ENCODE measurements at places on chromosomes 11 and 22. TPM values are rescaled to one million over a fixed set of nuclear protein-coding genes. Genes with fewer than 3 reads are reported as not detected.

Gene KRTAP5-10
- total RNA-seq = 0.16 TPM

DNA sequence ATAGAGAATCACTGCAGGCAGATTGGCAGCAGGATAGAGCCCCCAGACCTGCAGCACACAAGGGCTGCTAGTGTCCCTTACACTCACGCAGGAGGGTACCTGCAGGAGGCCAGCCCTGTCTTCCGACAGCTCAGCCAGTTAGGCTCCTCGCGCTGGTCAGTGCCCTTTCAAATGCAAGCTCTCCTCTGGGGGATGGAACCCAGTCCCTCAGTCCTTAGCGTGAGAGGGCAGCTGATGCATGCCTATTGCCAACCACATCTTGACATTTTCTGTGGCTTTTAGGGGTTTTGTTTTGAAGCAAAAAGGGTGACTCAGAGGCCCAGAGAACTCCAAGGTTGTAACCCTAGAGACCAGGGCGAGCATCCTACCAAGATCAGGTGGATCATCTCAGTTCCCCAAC is 40.0 kb downstream of the WNT11 start:
- ATAC-seq = no peak

- ATAC-seq = no peak
Measured at GRCh38 chr22:20412474-20413216, 18.7 kb downstream of the ZNF74 start.

Gene CYTH4
- total RNA-seq = 1.6 TPM

- ATAC-seq = no peak
Measured at GRCh38 chr22:44622147-44622427, 79.9 kb upstream of the PRR5 start.

Gene C11orf87
- total RNA-seq = 0.12 TPM

DNA sequence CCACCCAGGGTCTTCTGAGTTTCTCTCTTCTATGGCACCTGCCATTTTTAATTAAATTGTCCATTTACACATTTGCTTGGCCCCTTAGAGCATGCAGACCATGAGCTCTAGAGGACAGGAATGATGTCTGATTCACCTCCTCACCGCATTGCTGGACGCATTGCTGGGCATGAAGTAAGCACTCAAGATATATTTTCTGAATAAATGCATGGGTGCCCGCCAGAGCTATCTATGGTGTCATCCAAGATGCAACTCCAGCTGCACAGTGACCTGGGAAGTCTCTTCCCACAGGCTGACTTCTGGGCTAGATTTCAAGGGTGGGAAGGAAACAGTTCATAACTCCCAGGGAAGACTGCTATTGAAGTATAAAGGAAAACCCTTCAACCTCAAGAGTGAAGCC is 66.6 kb upstream of the ASPHD2 start:
- no peak for ATAC-seq

Gene LRRC10B
- total RNA-seq = 0.12 TPM

GRCh38 chr22:20249797-20250354 is 18.2 kb downstream of the RTN4R start:
- ATAC-seq = no peak

DNA sequence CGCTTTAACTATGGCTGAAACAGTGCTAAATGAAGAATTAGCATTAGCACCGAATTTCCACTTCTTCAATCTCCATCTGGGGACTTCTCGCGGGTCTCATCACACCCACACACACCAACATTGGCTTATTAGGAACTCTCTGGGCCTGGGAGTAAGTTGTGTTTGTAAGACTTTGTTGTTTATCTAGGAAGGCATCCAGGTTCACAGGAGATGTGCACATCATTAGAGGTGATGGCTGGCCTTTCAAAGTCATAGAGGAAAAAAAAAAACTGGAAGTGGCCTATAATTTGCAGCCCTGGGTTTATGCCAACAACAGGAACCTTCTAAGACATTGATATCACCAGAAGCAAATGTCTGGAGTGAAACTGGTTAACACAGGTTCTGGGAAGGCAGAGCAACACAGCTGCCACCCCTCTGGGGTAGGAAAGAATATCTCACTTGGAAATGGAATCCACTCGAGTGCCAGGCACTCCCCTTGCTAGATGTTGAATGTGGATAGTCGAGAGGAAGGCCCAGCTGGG is 84.5 kb downstream of the TRAF6 start:
- no peak for ATAC-seq

GRCh38 chr11:134471087-134471715 is 59.2 kb upstream of the B3GAT1 start:
- ATAC-seq = no peak

Gene RAC2
- total RNA-seq = 19.0 TPM

GRCh38 chr22:40263191-40263590 is 83.1 kb upstream of the ADSL start:
- no peak for ATAC-seq

GRCh38 chr11:12100429-12100828 is 10.0 kb upstream of the MICAL2 start:
- ATAC-seq = no peak

Gene OR5B3
- total RNA-seq = not detected

- no peak for ATAC-seq
Measured at GRCh38 chr11:115338476-115338875, 165.7 kb downstream of the CADM1 start.

DNA sequence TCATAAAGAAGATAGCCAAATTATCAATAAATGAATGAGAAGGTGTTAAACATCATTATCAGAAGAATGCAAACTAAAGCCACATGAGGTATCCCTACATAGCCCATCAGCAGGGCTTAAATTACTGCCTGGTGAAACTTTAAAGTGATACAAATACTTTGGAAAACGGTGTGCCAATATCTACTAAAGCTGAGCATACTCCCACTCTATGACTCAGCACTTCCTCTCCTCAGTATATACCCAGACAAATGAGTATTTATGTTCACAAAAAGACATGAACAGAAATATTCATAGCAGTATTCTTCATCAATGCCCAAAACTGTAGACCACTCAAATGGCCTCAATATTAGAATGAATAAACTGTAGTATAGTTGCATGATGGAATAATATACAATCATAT is 284.6 kb upstream of the ZC3H12C start:
- no peak for ATAC-seq

DNA sequence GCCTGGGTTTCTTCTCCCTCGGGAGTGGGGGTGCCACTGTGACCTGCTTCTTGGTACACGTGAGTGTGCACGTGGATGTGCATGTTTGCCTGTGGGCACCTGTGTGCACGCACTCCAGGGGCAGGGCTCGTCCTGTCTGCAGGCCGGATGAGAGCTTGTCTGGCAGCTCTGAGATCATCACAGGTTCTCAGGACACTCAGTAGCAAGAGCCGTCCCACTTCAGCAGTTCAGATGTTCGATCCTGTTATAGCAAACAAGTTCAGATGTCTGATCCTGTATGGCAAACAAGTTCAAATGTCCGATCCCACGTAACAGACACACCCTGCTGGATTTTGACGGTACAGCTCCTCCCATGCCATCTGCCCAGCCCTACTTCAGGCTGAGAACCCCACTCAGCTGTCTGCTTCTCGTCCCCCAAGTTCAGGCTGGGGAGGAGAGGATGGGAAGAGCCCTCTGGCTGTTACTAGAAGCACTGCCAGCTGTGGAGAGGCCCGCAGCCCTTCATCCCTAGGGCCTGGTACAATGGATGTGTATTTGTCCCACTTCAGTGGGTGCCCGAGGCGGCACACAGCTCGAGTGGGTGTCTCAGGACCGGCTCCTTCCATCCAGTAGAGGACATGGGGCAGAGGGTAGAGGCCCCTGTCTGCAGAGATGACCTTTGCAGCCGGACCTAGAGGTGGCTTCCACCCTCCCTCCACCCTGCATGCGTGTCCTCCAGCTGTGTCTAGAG is 1126.9 kb downstream of the BRD1 start:
- no peak for ATAC-seq

GRCh38 chr11:27600656-27601055 is 94.1 kb upstream of the LIN7C start:
- ATAC-seq = no peak

- no peak for ATAC-seq
Measured at GRCh38 chr11:85423316-85423715, 203.8 kb downstream of the DLG2 start.

Gene ACO2
- 66.5 TPM for total RNA-seq

Gene PANX3
- total RNA-seq = not detected

GRCh38 chr11:83691451-83691950 is 405.3 kb upstream of the CCDC90B start:
- ATAC-seq = peak; percentile 56

DNA sequence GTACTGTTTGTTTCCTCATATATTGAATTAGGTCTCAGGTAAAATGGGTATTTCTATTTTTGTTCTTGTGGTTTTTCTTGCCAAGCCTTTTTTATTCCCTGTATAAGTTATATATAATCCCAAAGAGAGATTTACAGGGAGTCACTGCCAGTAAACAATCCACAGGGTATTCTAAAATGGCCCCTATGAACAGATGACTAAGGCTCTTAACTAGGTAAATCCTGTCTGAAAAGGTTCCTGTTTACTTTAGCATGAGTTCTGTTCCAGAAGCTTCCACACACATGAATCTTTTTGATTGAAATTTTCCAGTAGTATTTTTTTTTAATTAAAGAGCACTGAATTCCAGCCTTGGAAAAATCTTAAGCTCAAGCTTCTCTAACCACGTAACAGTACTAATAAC is 552.8 kb upstream of the CCDC179 start:
- ATAC-seq = no peak

DNA sequence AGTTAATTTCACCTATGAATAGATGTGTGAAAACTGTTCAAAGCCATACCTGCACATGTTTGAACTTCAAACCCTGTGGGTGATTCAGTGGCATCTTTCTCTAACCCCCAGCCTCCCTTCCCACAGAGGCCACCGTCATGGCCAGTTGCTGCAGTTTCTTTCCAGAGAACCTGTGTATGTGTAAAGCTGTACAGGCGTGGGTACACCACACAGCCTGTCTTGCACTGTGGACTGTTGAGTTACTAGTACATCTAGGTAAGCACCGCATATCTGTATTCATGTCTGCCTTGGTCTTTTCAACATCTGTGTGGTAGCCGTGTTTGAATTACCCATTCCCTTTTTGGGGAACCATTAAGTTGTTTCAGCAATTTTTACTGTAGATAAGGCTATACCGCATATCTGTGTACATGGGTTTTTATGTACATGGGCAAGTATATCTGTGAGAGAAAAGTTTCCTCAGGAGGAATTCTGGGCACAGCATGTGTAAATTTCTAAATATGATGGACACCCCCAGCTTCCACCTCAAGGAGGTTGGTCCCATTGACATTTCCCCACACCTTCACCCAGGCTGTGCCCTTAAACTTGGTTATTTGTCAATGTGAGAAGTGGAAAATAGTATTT is 13.9 kb downstream of the NEAT1 start:
- ATAC-seq = peak; percentile 10

GRCh38 chr11:134261626-134262488 is 8.5 kb downstream of the ACAD8 start:
- no peak for ATAC-seq

DNA sequence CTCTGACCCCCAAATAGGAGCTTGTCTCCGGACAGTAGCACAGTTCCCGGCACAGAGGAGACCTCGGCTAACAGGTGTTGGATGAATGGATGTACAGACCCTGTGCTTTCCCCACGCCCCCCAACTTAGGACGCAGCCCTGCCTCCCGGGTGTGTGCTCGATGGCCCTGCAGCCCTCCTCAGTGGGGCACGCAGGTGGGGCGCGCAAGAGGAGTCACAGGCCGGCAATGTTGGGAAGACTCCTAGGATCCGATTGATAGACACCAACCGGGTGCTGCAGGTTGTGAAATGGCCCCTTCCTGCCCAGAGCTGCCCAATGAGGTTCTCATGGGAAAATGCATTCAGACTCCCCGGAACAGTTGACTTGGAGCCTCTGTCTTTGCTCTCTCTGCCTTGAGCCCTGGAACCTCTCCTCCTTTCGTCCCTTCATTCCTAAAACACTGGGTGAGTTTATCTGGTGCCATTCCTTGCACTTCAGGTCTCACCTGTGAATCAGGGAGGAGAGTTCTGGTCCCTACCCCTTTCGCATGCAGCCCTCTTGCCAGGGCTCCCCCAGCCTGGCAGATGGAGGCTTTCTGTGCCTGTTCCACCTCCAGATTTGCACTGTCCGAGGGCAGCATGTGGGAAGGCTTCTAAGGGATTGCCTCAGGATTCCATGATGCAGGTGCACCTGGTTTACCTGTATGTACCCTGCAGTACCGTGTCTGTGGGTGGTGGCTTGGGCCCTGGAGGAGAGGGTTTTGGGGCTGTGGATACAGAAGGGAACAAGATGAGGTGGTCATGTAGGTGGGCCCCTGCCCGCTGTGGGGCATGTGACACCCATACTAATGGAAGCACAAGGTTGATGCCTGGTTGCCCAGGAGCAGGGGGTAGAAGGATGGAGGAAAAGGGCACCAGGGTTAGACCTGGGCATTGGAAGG is 1.2 kb downstream of the MICALL1 start:
- peak; percentile 1 for ATAC-seq

GRCh38 chr11:111329306-111330204 is 31.2 kb downstream of the POU2AF3 start:
- ATAC-seq = peak; percentile 43

DNA sequence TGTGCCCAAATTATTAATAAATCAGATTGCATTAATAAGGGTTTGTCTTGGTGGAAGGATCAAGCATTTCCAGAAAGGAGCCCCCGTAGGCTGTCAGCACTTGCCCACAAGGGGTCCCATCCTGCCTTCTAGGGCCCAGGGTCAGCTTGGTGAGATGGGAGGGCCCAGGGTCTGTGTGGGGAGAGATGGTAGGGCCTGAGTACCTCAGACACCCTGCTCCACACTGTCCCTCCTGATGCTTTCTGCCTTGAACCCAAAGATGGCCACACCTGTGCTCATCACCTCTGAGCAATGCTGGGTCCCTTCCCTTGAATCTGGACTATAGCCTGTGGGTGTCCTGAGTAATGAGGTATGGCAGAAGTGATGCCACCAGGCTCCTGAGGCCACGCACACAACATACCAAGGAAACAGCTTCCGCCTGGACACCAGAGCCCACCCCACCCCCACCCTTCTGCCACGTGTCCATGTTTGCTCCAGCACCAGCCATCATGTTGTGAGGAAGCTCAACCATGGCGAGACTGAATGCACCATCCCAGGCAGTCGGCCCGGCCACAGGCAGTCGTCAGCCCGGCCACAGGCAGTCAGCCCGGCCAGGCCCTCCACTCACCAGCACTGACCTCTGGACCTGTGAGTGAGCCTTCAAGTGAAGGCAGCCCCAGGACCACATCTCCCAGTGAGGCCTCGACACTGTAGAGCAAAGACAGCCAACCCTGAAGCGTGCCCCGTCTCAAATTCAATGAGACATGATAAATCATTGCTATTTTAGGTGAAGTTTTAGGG is 6.8 kb downstream of the BET1L start:
- ATAC-seq = no peak

DNA sequence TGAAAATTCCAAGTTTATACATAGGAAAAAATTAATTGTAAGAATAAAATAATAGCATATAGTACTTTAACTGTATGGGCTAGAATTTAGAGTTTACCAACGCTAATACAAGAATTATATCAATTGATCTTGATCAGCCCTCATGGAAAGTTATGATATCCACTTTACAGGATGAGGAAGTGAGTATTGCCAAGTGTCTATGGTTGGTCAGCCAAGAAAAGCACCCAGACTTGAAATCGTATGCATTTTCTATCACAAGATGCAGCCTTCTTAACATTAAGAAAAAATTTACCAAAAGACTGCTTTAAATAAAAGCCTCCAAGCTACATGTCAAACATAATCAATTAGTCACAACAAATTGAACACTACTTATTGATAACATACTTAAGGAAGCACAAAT is 53.0 kb downstream of the DDI1 start:
- no peak for ATAC-seq
